ENCODE measurements at places on chromosomes 7 and 10.
A peak's percentile ranks its signal among the peaks of the same experiment; 100 is the strongest.

DNA sequence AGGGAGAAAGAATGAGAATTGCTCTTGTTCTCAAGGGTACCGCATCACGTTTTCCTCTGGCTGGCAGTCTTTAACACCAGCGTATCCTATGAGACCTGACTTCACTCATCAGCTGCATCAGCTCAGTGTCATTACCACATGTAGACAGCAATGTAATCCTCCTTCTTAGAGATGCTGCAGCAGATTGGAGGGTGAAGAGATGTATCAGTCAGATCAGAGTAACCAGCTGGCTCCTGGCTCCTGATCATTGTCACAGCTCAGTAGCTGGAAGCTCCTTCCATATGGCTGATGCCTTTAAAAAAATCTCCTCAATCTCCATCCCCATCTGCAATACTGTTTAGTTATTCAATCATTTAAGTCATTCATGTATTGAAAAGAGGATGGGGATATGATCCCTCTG is 39.7 kb upstream of the EPHB6 start:
- no peaks in the 10 kb centered on the region for H3K36me3 ChIP-seq
- H3K4me1 ChIP-seq, result no peaks in the 10 kb centered on the region
- no peak overlapping the region for H3K4me3 ChIP-seq
- no peak overlapping the region for H3K27ac ChIP-seq

- no peak for DNase-seq
- H3K27ac ChIP-seq, result no peak overlapping the region
- H3K36me3 ChIP-seq, result no peaks in the 10 kb centered on the region
- no peaks in the 10 kb centered on the region for H3K27me3 ChIP-seq
- no peak overlapping the region for H3K4me3 ChIP-seq
- no peaks in the 10 kb centered on the region for H3K4me1 ChIP-seq
Observed at GRCh38 chr7:86748843-86749719, 105.4 kb downstream of the GRM3 start.

- H3K36me3 ChIP-seq, result no peaks in the 10 kb centered on the region
- no peak for DNase-seq
- H3K27me3 ChIP-seq, result no peaks in the 10 kb centered on the region
- peaks cover 9% of the 10 kb centered on the region for H3K4me1 ChIP-seq
- no peak overlapping the region for H3K27ac ChIP-seq
Observed at GRCh38 chr7:24881623-24882022, 98.4 kb downstream of the OSBPL3 start.

GRCh38 chr7:125355899-125356298 is 426.3 kb upstream of the POT1 start:
- no peaks in the 10 kb centered on the region for H3K27me3 ChIP-seq
- no peak for DNase-seq
- no peaks in the 10 kb centered on the region for H3K36me3 ChIP-seq
- H3K4me1 ChIP-seq, result no peaks in the 10 kb centered on the region
- H3K27ac ChIP-seq, result no peak overlapping the region

GRCh38 chr10:92125144-92125543 is 165.7 kb downstream of the CPEB3 start:
- peak overlapping the region; percentile 69 for H3K27ac ChIP-seq
- H3K27me3 ChIP-seq, result no peaks in the 10 kb centered on the region
- no peak overlapping the region for H3K4me3 ChIP-seq

DNA sequence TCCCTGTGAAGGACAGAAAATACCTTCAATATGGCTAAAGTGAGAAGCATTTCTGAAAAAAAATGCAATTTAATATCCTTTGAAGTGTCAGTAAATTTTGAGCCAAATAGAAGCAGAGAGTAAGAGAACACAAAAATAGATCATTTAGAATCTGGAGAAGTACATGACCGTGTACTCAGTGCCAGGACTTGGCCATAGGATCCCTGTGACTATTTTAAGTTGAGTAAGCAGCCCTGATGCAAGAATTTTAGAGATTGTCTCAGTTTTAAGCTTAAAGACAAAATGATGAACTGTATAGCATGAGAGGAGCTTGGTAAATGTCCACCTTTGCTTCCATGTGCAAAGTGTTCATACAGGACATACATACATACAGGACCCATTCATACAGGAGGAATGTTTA is 2.5 kb downstream of the PTER start:
- no peak overlapping the region for H3K4me3 ChIP-seq
- no peak for DNase-seq
- no peaks in the 10 kb centered on the region for H3K36me3 ChIP-seq
- H3K27ac ChIP-seq, result no peak overlapping the region
- H3K27me3 ChIP-seq, result no peaks in the 10 kb centered on the region
- peaks cover 13% of the 10 kb centered on the region for H3K4me1 ChIP-seq

GRCh38 chr7:155850766-155851678 is 38.8 kb upstream of the SHH start:
- H3K4me3 ChIP-seq, result no peak overlapping the region
- no peak overlapping the region for H3K27ac ChIP-seq
- H3K27me3 ChIP-seq, result no peaks in the 10 kb centered on the region
- no peaks in the 10 kb centered on the region for H3K36me3 ChIP-seq
- peak; percentile 36 for DNase-seq

DNA sequence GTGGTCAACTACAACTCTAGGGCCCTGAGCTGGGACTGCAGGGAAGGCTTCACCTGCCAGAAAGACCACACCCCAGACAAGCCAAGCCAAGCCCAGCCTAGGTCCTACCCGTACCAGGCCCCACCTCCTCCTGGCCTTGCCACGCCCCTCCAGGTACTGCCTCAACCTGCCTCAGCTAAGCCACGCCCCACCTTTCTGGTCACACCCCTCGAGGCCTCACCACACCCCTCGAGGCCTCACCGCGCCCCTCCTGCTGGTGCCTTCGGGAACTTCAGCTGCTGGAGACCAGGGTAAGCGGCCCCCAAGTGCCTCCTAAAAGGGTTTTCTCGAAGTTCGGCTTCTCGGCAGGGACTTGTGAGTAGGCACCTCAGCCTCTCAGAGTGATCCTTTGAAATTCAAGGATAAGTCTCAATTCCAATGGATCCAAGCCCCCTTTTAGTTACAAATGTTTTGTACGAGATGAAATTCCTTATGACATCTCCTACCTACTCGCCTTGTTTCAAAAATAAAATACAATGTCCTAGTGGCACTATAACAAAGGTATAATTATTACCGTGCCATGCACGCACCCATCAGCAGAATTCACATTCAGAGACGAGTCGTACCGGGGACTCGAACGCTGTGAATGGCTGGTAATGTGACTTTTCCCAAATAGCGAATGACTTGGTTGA is 171.2 kb downstream of the ARHGAP21 start:
- no peak overlapping the region for H3K4me3 ChIP-seq
- DNase-seq, result no peak
- peaks cover 4% of the 10 kb centered on the region for H3K27me3 ChIP-seq
- no peaks in the 10 kb centered on the region for H3K4me1 ChIP-seq
- no peak overlapping the region for H3K27ac ChIP-seq

DNA sequence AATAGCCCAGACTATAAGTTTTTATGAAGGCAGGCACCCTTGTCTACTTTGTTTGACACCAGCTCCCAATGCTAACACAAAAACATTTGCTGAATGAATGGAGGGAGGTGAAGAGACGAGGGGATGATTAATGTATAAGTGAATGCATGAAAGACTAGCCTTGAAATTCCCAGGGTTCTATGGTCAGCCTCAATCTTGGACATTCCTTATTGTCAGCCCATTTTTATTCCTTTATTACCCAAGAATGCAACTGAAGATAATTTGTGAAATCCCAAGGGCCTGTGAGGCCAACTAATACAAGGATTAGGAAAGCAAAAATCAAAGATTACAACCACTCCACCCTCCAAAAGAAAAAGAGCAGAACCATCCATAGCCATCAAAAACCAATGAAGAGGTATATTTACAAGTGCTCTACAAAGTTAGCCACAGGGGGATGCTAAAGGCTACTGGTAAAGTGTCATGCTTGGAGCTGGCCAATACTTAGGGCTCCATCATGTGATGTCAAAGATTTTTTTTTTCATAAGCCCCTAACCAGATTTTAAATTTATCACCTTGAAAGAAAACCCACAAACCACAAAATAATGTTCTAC is 40.0 kb upstream of the ASAH2 start:
- H3K4me3 ChIP-seq, result no peak overlapping the region
- no peaks in the 10 kb centered on the region for H3K36me3 ChIP-seq
- no peaks in the 10 kb centered on the region for H3K4me1 ChIP-seq
- no peak overlapping the region for H3K27ac ChIP-seq
- no peaks in the 10 kb centered on the region for H3K27me3 ChIP-seq

DNA sequence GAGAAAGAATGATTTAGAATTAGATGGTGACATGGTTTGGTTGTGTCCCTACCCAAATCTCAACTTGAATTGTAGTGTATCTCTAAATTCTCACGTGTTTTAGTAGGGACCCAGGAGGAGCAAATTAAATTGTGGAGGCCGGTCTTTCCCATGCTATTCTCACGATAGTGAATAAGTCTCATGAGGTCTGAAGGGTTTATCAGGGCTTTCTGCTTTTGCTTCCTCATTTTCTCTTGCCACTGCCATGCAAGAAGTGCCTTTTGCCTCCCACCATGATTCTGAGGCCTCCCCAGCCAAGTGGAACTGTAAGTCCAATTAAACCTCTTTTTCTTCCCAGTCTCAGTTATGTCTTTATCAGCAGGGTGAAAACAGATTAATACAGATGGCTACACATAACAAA is 167.4 kb upstream of the SVIL start:
- peaks cover 72% of the 10 kb centered on the region for H3K4me1 ChIP-seq
- no peaks in the 10 kb centered on the region for H3K36me3 ChIP-seq
- no peak for DNase-seq
- no peak overlapping the region for H3K27ac ChIP-seq

GRCh38 chr7:156191090-156191489 is 378.8 kb upstream of the SHH start:
- DNase-seq, result no peak
- H3K27me3 ChIP-seq, result no peaks in the 10 kb centered on the region
- H3K36me3 ChIP-seq, result no peaks in the 10 kb centered on the region

GRCh38 chr7:137850571-137850970 is 3.8 kb upstream of the DGKI start:
- H3K27me3 ChIP-seq, result peaks cover 13% of the 10 kb centered on the region
- H3K36me3 ChIP-seq, result no peaks in the 10 kb centered on the region
- H3K4me3 ChIP-seq, result no peak overlapping the region
- DNase-seq, result no peak

DNA sequence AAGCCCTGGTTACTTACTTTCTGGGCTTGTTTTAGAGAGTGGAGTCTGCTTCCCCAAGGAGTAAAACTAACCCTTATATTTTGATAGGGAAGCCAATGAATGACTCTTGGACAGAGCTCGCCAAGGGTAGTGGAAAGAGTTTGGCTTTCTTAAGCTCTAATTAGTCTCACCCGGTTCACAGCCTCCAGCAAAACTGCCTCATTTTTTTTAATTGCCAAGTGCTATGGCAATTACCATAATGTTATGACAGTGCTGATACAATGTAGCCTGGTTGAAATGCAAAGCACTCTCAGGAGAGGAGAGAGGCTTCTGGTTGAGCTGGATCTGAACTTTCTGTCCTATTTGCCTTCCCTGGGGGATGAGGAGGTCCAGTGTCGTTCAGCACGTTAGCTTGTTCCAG is 376.1 kb upstream of the CHRM2 start:
- H3K27ac ChIP-seq, result no peak overlapping the region
- H3K4me3 ChIP-seq, result no peak overlapping the region
- no peaks in the 10 kb centered on the region for H3K36me3 ChIP-seq
- DNase-seq, result no peak
- H3K27me3 ChIP-seq, result no peaks in the 10 kb centered on the region

DNA sequence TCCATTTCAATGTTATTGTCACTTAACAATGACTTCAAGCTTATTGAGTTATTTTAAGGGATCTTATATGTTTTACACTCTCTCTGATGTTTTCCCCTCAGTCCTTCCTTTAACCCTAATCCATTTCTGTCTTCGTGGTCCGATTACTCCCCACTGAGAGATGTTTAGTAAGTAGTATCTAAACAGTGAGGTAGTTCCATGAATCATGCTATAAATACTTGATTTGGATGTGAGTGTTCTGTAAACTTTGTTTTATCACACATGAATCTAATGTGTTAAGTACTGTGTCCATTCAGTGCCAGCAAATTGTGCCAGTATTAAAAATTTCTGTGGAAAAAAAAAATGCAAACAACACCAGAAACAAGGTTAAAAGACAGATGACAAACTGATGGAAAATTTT is 18.6 kb downstream of the RPP30 start:
- H3K36me3 ChIP-seq, result peaks cover 22% of the 10 kb centered on the region
- no peak for DNase-seq
- H3K4me3 ChIP-seq, result no peak overlapping the region
- H3K27me3 ChIP-seq, result no peaks in the 10 kb centered on the region

GRCh38 chr10:64365663-64366062 is 844.5 kb downstream of the REEP3 start:
- H3K27ac ChIP-seq, result no peak overlapping the region
- no peaks in the 10 kb centered on the region for H3K27me3 ChIP-seq
- no peak overlapping the region for H3K4me3 ChIP-seq

DNA sequence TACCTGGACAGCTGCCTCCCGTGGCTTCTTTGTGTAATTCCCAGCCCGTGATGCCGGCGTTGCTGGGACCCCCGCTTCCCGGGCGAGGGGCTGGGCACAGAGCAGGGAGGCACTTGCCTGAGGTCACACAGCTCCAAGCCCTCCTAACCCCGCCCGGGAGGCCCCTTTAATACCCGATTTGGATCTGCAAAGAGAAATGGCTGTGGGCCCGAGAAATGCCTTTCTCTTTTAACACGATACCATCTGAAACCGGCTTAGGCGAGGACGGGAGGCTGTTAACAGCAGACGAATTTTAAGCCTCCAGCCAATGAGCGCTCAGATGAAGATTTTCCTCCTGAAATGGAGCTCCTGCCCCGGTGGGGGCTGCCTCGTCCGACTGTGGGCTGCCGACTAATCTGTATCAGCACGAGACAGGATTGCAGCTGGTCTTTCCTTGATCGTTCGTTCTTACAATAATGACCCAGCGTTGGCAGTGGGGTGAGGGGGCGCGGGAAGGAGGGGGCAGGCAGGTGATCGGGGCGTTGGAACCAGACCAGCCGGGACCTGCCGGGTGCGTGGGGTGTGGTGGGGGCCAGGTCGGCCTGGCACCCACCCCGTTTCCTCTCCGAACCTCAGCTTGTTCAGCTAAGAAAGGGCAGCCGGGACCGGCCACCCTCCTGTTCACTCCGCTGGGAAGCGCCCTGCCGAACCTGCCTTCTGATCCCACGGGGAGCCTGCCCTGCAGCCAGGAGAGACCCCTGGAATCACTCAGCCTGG is 36.2 kb upstream of the FOXL3 start:
- H3K27me3 ChIP-seq, result no peaks in the 10 kb centered on the region
- DNase-seq, result no peak
- peaks cover 22% of the 10 kb centered on the region for H3K36me3 ChIP-seq
- no peak overlapping the region for H3K4me3 ChIP-seq
- H3K27ac ChIP-seq, result no peak overlapping the region

- H3K27ac ChIP-seq, result no peak overlapping the region
- H3K27me3 ChIP-seq, result no peaks in the 10 kb centered on the region
- H3K36me3 ChIP-seq, result no peaks in the 10 kb centered on the region
- H3K4me3 ChIP-seq, result no peak overlapping the region
- peak; percentile 32 for DNase-seq
- H3K4me1 ChIP-seq, result peaks cover 16% of the 10 kb centered on the region
Observed at GRCh38 chr7:159007364-159007995, 137.2 kb downstream of the VIPR2 start.

GRCh38 chr7:102284399-102284798 is 2.3 kb upstream of the SH2B2 start:
- no peak overlapping the region for H3K4me3 ChIP-seq
- no peaks in the 10 kb centered on the region for H3K36me3 ChIP-seq
- no peaks in the 10 kb centered on the region for H3K27me3 ChIP-seq

- no peak overlapping the region for H3K27ac ChIP-seq
- peak; percentile 72 for DNase-seq
- H3K36me3 ChIP-seq, result no peaks in the 10 kb centered on the region
- H3K27me3 ChIP-seq, result no peaks in the 10 kb centered on the region
- H3K4me1 ChIP-seq, result peaks cover 4% of the 10 kb centered on the region
Observed at GRCh38 chr7:83936056-83936708, 258.4 kb downstream of the SEMA3A start.

- peak; percentile 29 for DNase-seq
- no peaks in the 10 kb centered on the region for H3K36me3 ChIP-seq
Observed at GRCh38 chr7:76428149-76428823, 3.5 kb downstream of the ZP3 start.

All from sigmoid colon (tissue), 7 donors.